ENCODE measurements at places on chromosomes 13 and 19.

GRCh38 chr13:105338006-105338405, 1197.5 kb downstream of the EFNB2 start:
- no peak for DNase-seq

- DNase-seq = no peak
Observed at GRCh38 chr13:94112227-94112626, 367.3 kb downstream of the DCT start.

- DNase-seq = no peak
Observed at GRCh38 chr13:23788459-23788858, 100.7 kb downstream of the MIPEP start.

DNA sequence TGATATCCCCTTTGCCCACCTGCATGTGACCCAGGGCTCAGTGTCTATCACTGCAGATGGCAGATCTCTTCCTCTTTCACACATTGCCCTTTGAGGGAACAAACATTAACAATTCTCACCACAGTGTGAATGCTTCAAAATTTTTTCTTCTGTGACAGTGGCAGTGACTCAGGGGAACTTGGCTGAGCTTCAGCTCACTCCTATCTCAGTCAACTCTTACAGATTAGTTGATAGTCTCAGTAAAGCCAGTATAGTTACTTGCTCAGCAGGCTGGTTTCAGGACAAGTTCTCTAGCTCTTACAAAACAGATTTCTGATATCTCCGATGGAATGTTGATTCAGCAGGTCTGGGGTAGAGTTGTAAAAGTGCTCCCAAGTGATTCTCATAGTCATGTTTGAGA, 166.9 kb downstream of the DLEU7 start:
- DNase-seq = no peak

GRCh38 chr19:690203-690602, 5.0 kb downstream of the PRSS57 start:
- DNase-seq = no peak

- no peak for DNase-seq
Observed at GRCh38 chr13:31686670-31687425, 52.5 kb upstream of the RXFP2 start.

DNA sequence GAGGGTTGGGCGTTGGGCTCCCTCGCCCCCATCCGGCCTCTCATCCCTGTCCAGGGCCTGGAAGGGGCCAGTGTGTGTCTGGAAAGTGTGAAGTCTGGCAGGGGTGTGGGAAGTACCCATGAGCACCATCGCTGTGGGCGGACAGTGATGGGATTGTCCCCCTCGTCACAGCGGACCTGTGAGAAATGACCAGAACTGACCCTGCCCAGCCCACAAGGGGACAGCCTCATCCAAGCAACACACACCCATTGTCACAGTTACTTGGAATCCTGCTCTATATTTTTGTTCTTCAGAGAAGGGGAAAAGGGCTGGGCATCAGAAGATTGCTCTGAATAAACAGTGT, 18.6 kb downstream of the MCF2L start:
- no peak for DNase-seq

GRCh38 chr13:51675385-51675784, 91.1 kb downstream of the WDFY2 start:
- no peak for DNase-seq

GRCh38 chr13:24178847-24179485, 18.4 kb downstream of the SPATA13 start:
- no peak for DNase-seq

DNA sequence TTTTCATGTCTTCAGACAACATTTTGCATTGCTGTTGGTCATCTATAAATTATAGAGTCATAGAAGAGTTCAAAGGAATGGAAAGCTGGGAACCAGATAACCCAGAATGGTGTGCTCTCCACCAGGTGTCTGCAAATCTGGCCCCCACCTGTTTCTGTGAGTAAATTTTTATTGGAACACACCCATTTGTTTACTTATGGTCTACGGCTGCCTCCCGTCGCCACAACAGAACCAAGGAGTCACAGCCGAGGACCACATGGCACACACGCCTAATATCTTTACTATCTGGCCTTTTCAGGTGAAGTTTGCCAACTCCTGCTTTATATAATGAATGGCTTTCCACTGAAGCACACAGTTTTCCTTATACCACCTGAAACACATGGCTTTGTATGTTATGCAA, 58.2 kb downstream of the EFNB2 start:
- DNase-seq = no peak
